ENCODE measurements at places on chromosomes 7 and 10.

GRCh38 chr10:31479752-31480151 is 160.7 kb downstream of the ZEB1 start:
- no peak for DNase-seq

DNA sequence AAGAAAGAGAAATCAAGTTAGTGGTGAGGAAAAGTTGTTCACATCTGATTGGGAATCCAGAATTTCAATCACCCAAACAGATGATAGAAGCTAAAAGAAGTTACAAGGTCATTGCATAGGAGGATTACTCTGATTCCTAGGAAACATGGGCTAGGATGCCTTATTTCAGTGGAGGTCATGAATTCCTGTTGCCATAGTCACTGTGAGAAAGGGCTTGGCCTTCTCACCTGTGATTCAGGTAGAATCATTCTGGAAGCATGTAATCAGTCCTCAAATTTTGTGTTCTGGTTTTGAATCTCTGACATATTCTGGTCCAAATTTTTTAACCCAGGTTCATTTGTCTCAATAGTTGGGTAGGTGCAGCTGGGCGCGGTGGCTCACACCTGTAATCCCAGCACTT is 4.3 kb upstream of the NUB1 start:
- no peak for DNase-seq

- DNase-seq = no peak
Observed at GRCh38 chr7:105245398-105246114, 143.2 kb downstream of the SRPK2 start.

DNA sequence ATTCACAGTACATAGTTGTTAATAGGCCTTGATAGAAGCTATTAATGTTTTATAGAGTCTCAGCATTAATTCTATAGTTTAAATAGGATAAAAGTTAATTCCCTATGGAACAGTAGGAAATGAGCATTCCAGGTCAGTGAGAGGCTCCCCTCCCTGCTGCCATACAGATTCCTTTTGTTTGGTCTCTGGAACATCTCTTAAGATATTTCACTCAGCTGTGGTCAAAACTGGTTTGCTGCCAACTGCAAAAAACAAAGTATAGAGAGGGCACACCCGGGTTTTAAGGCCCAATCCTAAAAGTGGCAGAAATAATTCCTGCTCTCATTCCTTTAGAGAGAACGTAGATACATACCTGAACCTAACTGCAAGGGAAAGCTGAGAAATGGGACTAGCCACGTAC is 51.3 kb downstream of the MDFIC start:
- no peak for DNase-seq

Measured in activated CD4-positive, CD25-positive, alpha-beta regulatory T cell (primary cell).